ENCODE measurements at places on chromosomes 4 and X. TPM values are rescaled to one million over a fixed set of nuclear protein-coding genes. Genes with fewer than 3 reads are reported as not detected.

REPS2 gene
- total RNA-seq: 6.9 TPM

CLCN3 gene
- total RNA-seq: 67.8 TPM

TMEM184C gene
- 37.1 TPM for total RNA-seq

AIFM1 gene
- total RNA-seq: 45.3 TPM

S100P gene
- total RNA-seq: 55.6 TPM

FAM53A gene
- 6.6 TPM for total RNA-seq

DNA sequence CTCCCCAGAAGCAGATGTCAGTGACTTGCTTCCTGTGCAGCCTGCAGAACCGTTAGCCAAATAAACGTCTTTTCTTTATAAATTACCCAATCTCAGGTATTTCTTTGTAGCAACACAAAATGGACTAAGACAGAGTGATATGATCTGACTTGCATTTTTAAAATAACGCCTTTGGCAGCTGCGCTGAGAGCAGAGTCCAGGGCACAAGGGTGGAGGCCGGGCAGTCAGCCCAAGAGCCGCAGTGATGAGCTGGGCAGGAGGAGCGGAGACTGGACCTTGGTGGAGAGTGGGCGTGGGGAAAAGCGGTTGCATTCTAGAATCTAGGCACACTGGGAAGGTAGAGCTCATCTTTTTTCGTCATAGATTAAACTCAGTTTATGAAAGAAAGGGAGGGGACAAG, 56.5 kb upstream of the ACSL1 start:
- no peak overlapping the region for H3K4me3 ChIP-seq
- no peak for DNase-seq
- H3K27me3 ChIP-seq: no peaks in the 10 kb centered on the region
- peaks cover 6% of the 10 kb centered on the region for H3K4me1 ChIP-seq

DNA sequence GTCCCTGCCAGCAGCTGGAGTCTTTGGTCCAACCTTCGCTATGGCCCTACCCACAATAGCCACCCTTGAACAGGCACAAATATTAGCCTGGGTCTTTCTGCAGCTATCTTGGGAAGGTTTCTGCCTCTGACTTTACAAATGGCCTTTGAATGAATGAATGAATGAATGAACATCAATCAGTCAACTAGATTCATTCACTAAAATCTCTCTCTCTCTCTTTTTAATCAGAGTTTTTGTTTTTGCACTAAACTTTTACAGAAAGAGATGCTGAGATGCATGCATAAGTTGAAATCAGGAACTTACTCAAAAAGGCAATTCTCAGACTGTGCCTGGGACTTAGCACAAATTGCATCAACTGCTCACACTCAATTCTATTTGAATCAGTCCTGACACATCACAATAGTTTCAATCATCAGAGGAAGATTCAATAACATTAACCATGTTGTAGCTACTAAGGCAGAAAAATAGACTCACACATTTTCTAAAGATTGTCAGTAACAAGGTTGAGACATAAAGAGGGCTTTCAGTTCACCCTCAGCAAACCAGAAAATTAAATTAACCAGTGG, 55.0 kb downstream of the ANXA3 start:
- no peak overlapping the region for H3K27ac ChIP-seq
- peaks cover 63% of the 10 kb centered on the region for H3K36me3 ChIP-seq
- no peak for DNase-seq
- H3K27me3 ChIP-seq: no peaks in the 10 kb centered on the region
- H3K4me3 ChIP-seq: no peak overlapping the region

DNA sequence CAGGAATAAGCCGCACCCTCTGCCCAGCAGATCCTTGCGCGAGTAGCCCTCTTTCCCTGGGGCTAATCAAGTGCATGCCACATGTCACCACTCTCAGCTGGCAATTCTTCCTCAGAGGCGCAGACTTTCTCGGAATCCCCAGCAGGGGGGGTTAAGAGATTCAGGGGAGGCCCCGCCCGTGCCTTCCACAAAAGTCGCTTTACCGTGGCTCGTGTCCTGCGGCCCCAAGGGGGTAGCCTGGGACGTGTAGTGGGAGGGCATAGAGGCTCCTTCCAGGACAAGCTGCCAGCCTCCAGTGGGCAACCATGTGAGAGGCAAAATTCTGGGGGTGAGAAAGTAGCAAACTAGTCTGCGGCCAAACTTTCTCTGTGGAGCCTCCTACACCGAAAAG, 652 bp downstream of the SRPX start:
- peaks cover 31% of the 10 kb centered on the region for H3K27me3 ChIP-seq
- DNase-seq: peak; percentile 62
- H3K4me3 ChIP-seq: peak overlapping the region; percentile 69
- H3K36me3 ChIP-seq: no peaks in the 10 kb centered on the region
- H3K27ac ChIP-seq: no peak overlapping the region

DNA sequence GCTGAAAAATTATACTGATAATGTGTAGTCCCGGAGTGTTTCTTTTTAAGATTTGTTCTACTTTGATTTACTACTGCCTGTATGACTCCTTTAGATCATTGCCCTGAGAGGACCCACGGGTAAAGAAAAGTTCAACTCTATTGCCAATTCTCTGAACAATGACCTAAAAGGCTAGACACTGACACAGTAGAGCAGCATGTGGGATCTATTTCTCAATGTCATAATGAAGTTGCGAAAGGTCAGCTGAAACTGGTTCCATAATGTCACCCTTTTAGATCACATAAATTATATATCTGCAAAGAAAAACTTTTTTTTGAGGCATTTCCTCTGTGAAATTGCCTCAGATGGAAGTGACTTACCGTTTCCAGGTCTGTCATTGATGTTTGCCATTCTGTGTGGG, 67.4 kb downstream of the GLRB start:
- H3K27me3 ChIP-seq: no peaks in the 10 kb centered on the region
- H3K4me1 ChIP-seq: no peaks in the 10 kb centered on the region
- DNase-seq: peak; percentile 8
- H3K4me3 ChIP-seq: no peak overlapping the region
- H3K36me3 ChIP-seq: no peaks in the 10 kb centered on the region

- no peak overlapping the region for H3K4me3 ChIP-seq
- H3K27ac ChIP-seq: no peak overlapping the region
- peak; percentile 30 for DNase-seq
- H3K4me1 ChIP-seq: peaks cover 5% of the 10 kb centered on the region
- H3K27me3 ChIP-seq: peaks cover 35% of the 10 kb centered on the region
These were observed 131.3 kb upstream of the AP1S2 start for GRCh38 chrX:15985937-15986336.

GRCh38 chrX:20727447-20727846, 460.7 kb upstream of the RPS6KA3 start:
- H3K36me3 ChIP-seq: no peaks in the 10 kb centered on the region
- no peak overlapping the region for H3K4me3 ChIP-seq
- H3K27ac ChIP-seq: no peak overlapping the region

DNA sequence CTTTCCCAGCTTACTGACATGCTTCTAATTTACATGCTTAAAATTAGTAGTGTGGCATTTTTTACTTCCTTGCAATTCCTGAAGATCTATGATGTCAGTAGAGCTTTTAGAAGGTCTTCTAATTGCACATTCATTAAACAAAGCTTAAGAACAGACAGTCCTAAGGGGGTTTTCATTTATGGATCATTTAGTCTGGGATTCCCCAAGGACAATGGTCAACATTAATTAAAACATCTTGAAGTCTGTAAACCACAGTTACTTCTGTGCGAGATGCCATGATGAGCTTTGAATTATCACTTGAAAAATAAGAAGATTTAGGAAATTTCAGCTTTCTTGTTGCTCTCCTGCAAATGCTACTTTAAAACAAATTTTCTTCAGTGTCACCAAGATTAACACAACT, 20.2 kb downstream of the ANXA3 start:
- H3K4me1 ChIP-seq: peaks cover 24% of the 10 kb centered on the region
- H3K27ac ChIP-seq: peak overlapping the region; percentile 12
- H3K4me3 ChIP-seq: no peak overlapping the region
- no peak for DNase-seq
- peaks cover 39% of the 10 kb centered on the region for H3K36me3 ChIP-seq
- no peaks in the 10 kb centered on the region for H3K27me3 ChIP-seq

- no peak overlapping the region for H3K4me3 ChIP-seq
- peak; percentile 65 for DNase-seq
- H3K4me1 ChIP-seq: no peaks in the 10 kb centered on the region
- H3K36me3 ChIP-seq: no peaks in the 10 kb centered on the region
- H3K27ac ChIP-seq: no peak overlapping the region
These were observed 33.8 kb upstream of the SPANXN1 start for GRCh38 chrX:145213504-145213903.

DNA sequence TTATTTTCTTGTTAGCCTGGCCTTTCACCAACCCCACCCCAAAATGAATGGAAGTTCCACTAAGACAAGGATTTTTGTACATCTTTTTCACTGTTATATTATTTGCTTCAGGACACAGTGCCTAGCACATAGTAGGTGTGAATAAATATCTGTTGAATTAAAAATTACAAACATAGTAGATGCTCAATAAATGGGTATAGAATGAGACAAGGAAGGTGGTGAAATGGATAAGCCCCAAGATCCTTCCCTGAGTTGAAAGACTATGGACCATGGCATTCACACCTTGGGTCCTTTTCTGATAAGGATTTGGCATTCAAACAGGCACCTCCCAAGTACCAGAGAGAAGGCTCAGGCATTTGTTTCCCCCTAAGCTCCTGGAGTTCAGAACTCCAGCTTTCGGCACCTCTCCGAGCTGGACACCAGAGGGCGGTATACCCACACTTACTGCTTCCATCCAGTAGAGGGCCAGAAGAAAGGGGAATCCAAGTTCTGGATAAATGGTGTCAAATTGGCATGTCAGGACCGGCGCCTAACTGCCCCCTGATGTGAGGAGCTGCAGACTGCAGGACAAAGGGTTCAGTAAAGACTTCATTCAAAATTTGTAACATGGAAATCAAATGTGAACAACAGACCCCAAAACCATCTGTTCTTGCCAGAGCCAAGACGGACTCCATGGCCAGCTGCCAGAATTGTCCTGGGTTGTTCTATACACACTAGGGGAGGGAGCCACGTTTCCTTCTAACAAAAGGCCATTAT, 193.0 kb downstream of the GPC3 start:
- peak overlapping the region; percentile 65 for H3K4me3 ChIP-seq
- DNase-seq: peak; percentile 83

- H3K4me1 ChIP-seq: no peaks in the 10 kb centered on the region
- no peaks in the 10 kb centered on the region for H3K27me3 ChIP-seq
- H3K4me3 ChIP-seq: no peak overlapping the region
- no peaks in the 10 kb centered on the region for H3K36me3 ChIP-seq
- DNase-seq: no peak
These were observed 384.7 kb upstream of the LCORL start for GRCh38 chr4:18406264-18406663.

DNA sequence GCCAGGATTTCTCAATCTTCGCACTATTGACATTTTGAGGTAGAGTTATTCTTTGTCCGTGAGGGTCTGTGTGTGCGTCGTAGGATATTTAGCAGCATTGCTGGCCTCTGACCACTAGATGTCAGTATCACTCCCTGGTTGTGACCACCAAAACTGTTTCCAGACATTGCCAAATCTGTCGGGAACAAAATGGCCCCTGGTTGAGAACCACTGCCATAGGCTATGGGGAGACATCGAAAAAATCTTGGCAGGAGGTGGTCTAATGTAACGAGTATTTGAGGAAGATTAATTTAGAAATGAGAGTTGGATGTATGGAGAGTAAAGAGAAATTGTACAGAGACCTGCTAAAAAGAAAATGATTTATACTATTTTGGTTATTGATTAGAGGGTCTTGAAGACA, 108.4 kb downstream of the DOCK11 start:
- peak overlapping the region; percentile 8 for H3K4me3 ChIP-seq
- H3K27ac ChIP-seq: no peak overlapping the region
- DNase-seq: peak; percentile 73
- H3K27me3 ChIP-seq: no peaks in the 10 kb centered on the region

DNA sequence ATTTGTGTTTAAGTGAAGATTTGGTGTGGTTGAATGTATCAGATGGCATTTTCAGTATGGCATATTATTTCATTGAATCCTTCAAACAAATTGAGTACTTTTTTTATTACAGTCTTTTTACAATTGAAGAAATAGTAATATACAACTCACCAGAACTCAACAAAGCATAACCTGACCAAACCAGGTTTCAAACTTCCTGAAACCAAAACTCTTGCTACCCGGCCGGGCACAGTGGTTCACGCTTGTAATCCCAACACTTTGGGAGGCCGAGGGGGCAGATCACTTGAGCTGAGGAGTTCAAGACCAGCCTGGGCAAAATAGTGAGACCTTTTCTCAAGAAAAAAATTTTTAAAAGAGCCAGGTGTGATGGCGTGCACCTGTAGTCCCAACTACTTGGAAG, 94.2 kb downstream of the UBE2K start:
- H3K4me3 ChIP-seq: no peak overlapping the region
- H3K4me1 ChIP-seq: no peaks in the 10 kb centered on the region
- no peaks in the 10 kb centered on the region for H3K27me3 ChIP-seq
- no peak overlapping the region for H3K27ac ChIP-seq

DNA sequence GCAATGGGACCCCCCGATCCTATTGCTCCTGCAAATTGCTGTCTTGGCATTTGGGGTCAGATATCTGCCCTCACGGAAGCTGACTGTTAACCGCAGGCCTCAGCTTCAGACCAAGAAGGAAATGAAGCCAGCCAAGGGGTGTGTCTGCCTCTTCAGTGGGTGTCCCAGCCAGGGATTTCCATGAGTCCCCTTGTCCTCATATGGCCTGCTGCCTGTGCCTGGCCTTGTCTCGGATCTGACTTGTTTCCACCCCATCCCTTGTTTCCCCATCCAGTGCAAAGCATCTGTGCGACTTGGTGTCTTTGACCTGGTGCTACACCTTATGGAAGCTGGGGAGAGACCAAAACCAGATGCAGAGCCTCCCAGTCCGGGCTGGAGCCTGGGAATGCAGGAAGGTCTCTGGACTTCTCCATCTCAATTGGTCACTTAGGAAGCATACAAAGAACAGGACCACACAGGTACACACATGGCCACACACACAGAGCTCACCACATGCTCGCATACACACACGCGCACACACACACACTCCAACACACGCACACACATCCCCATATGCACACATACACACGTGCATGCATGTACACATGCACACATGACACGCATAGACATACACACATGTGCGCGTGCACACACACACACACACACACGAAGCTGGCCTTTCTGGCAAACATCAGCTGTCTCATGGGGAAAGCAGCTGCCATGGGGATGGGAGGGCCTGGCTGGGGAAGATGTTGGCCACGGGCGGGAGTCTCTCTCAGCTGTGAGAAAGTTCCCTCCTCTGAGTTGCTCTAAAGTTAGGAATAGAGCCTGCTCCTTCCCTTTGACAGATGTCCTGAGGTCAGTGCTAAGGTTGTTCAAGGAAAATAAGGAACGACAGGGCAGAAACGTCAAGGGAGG, 65.5 kb downstream of the CRMP1 start:
- peaks cover 12% of the 10 kb centered on the region for H3K36me3 ChIP-seq
- H3K4me1 ChIP-seq: no peaks in the 10 kb centered on the region
- H3K4me3 ChIP-seq: no peak overlapping the region
- DNase-seq: no peak
- H3K27ac ChIP-seq: no peak overlapping the region

- H3K4me3 ChIP-seq: no peak overlapping the region
- peaks cover 24% of the 10 kb centered on the region for H3K4me1 ChIP-seq
- H3K36me3 ChIP-seq: no peaks in the 10 kb centered on the region
- no peak overlapping the region for H3K27ac ChIP-seq
- DNase-seq: peak; percentile 77
These were observed 119.7 kb downstream of the PCDH7 start for GRCh38 chr4:30839583-30840520.

Data from MCF 10A (cell line).